Progenitor cell of endocrine pancreas (in vitro differentiated cells): ENCODE measurements at places on chromosomes 5 and 9. TPM values are rescaled to one million over a fixed set of nuclear protein-coding genes. Genes with fewer than 3 reads are reported as not detected.

DNA sequence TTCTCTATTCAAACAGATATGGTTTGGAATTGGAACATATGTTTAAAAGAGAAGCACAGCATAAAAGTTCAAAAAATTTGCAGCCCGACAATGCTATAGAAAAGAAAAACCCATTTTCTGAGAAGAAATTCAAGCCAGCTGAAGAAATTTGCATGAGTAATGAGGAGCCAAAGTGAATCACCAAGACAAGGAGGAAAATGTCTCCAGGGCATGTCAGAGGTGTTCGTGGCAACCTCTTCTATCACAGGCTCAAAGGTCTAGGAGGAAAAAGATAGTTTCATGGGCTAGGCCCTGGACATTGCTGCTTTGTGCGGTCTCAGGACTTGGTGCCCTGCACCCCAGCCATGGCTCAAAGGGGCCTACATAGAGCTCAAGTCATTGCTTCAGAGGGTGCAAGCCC lies 134.8 kb upstream of the ADAMTS16 start:
- no peak overlapping the region for H3K4me3 ChIP-seq
- no peaks in the 10 kb centered on the region for H3K4me1 ChIP-seq
- H3K36me3 ChIP-seq = no peaks in the 10 kb centered on the region
- no peaks in the 10 kb centered on the region for H3K27me3 ChIP-seq

Gene HAVCR2
- 0.17 and 0.62 TPM in 2 replicates for total RNA-seq

DNA sequence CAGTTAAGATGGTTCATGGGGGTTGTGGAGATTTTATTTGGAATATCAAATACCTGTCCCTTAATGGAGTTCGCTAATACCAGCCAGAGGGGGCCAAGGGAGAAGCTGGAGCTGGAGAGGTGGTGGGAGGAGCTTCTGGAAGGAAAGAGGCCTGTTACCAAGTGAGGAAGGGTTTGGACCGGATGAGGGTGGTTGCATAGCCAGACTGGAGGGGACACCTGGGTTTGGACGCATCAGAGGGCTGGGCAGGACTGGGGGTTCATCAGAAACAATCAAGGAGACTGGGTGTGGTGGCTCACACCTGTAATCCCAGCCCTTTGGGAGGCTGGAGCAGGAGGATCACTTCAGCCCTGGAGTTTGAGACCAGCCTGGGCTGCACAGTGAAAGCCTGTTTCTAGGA lies 111.8 kb upstream of the IER5L start:
- no peak for DNase-seq
- no peak overlapping the region for H3K4me3 ChIP-seq
- peaks cover 3% of the 10 kb centered on the region for H3K27me3 ChIP-seq
- H3K27ac ChIP-seq = peak overlapping the region; percentile 88
- peaks cover 2% of the 10 kb centered on the region for H3K36me3 ChIP-seq

Gene NEK6
- 23.9 and 24.4 TPM in 2 replicates for total RNA-seq

GRCh38 chr9:4155221-4156026 lies 144.4 kb downstream of the GLIS3 start:
- DNase-seq = no peak
- H3K27ac ChIP-seq = peak overlapping the region; percentile 10
- peaks cover 30% of the 10 kb centered on the region for H3K4me1 ChIP-seq

- H3K4me1 ChIP-seq = peaks cover 39% of the 10 kb centered on the region
- H3K27ac ChIP-seq = peak overlapping the region; percentile 37
- no peak for DNase-seq
- no peaks in the 10 kb centered on the region for H3K27me3 ChIP-seq
- H3K36me3 ChIP-seq = peaks cover 7% of the 10 kb centered on the region
These were observed 21.2 kb downstream of the MAST4 start for GRCh38 chr5:66617226-66617861.

DNA sequence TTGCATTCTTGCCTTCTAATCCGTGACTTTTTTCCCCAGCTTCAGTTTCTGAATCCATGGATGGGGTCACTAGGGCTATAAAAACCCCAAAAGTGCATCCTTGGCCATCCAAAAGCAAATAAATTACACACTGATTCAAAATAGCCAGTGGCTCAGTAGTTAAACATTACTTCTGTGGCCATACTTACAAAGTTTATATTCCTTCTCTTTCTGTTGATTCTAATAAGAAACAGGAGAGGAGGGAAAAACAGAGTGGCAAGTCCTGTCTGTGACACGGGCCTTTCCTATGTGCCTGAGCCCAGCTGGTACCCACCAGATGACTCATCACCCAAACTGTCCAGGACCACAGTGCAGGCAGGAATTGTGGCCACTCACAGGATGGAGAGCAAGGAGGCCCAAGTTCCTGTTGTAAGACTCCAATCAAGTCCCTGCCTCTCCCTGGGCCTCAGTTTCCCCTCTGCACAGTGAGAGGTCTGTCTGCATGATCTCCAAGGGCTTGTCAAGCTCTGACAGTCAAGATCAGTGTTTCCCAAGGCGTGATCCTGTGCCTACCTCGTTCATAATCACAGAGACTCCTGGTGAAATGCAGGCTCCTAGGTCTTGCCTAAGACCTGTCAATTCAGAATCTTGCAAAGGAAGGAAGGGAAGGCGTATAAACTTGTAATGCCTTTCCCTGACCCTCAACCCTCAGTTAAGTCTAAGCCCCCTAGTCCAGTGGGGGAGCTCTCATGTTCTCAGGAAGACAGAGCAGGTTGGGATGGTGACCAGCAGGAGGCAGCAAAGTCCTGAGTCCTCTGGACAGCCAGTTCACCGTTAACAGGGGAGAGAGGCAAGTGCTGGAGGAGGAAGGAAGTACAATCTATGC lies 29.5 kb downstream of the TNIP1 start:
- peak overlapping the region; percentile 31 for H3K27ac ChIP-seq
- H3K4me3 ChIP-seq = no peak overlapping the region
- H3K27me3 ChIP-seq = no peaks in the 10 kb centered on the region
- H3K36me3 ChIP-seq = peaks cover 13% of the 10 kb centered on the region
- peak; percentile 54 for DNase-seq

GRCh38 chr5:5532306-5533076 lies 110.0 kb downstream of the ICE1 start:
- no peak overlapping the region for H3K4me3 ChIP-seq
- no peak overlapping the region for H3K27ac ChIP-seq
- H3K36me3 ChIP-seq = no peaks in the 10 kb centered on the region
- no peaks in the 10 kb centered on the region for H3K4me1 ChIP-seq
- peaks cover 32% of the 10 kb centered on the region for H3K27me3 ChIP-seq

Gene DRD1
- total RNA-seq = not detected in 2 replicates

Gene PCDHGC5
- 1.2 and 1.3 TPM in 2 replicates for total RNA-seq

DNA sequence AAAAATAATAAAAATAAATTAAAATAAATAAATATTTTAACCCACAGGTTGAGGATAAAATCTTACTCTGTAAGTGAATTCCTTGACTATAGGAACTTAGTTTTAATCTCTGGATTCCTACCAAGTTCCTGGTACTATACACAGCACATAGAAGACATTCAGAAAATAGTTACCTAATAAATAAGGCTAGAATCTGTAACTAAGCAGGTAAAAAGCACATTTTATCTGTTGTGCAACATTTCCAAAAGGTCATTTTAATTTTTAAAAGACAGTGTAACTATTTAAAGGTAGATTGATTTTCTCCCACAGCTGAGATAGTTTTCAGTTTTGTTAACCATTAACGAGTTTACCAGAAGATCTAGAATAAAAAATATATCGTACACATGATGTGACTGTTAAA lies 47.8 kb downstream of the MLANA start:
- no peak overlapping the region for H3K27ac ChIP-seq
- no peak overlapping the region for H3K4me3 ChIP-seq
- H3K36me3 ChIP-seq = no peaks in the 10 kb centered on the region
- H3K4me1 ChIP-seq = peaks cover 4% of the 10 kb centered on the region
- no peak for DNase-seq

Gene ZNF608
- 134 and 148 TPM in 2 replicates for total RNA-seq

GRCh38 chr9:87601176-87601575 lies 103.5 kb downstream of the DAPK1 start:
- peak overlapping the region; percentile 72 for H3K27ac ChIP-seq
- H3K36me3 ChIP-seq = peaks cover 11% of the 10 kb centered on the region
- no peak overlapping the region for H3K4me3 ChIP-seq
- H3K27me3 ChIP-seq = no peaks in the 10 kb centered on the region
- H3K4me1 ChIP-seq = peaks cover 53% of the 10 kb centered on the region
- DNase-seq = no peak

Gene SLC25A2
- total RNA-seq = 1.1 and 1.2 TPM in 2 replicates

Gene TMEM167A
- total RNA-seq = 150 and 152 TPM in 2 replicates

Gene LRRC19
- not detected in 2 replicates for total RNA-seq

DNA sequence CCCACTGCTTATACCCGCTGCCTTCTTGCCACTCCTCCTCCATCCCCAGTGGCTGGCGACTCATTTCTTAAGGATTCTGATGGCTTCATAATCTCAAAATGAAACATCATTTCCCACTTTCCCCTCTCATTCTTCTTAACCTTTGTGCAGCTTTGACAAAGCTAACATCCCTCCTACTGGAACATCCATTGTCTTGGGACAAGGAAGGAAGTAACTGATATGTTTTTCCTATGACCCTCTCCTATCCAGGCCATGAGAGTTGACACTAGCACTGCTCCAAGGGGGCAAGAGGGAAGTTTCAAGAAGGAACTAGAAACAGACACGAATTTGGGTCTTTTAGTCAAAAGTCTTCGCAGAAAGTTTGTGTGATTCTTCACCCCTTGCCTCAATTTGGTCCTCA lies 71.7 kb upstream of the SNX2 start:
- no peaks in the 10 kb centered on the region for H3K27me3 ChIP-seq
- H3K4me1 ChIP-seq = no peaks in the 10 kb centered on the region
- no peak overlapping the region for H3K27ac ChIP-seq
- no peaks in the 10 kb centered on the region for H3K36me3 ChIP-seq
- no peak for DNase-seq

Gene KLF9
- total RNA-seq = 0.47 and 0.57 TPM in 2 replicates

DNA sequence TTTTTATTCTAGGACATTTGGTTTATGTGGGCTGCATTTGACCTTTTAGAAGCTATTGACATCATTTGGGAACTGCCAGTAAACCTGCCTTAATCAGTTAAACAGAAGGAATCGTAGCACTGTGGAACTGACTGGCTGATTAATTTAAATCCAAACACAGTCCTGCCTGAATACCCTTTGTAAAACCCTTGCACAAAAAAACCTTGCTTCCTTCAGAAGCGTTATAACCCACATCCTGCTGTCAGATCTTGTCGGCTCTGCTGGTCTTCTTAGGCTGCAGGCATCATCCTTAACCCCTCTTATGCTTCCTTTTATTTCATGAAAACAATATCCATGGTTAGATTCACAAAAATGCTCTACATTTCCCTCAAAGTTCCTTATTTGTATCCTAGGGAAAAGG lies 46.3 kb downstream of the PAM start:
- H3K27me3 ChIP-seq = no peaks in the 10 kb centered on the region
- peak overlapping the region; percentile 11 for H3K27ac ChIP-seq
- peaks cover 44% of the 10 kb centered on the region for H3K4me1 ChIP-seq
- H3K36me3 ChIP-seq = peaks cover 1% of the 10 kb centered on the region
- DNase-seq = no peak
- H3K4me3 ChIP-seq = no peak overlapping the region

- no peaks in the 10 kb centered on the region for H3K4me1 ChIP-seq
- no peak overlapping the region for H3K27ac ChIP-seq
- DNase-seq = no peak
- no peaks in the 10 kb centered on the region for H3K27me3 ChIP-seq
- H3K36me3 ChIP-seq = no peaks in the 10 kb centered on the region
These were observed 178.3 kb downstream of the MRPS30 start for GRCh38 chr5:44987026-44987425.

Gene SHISAL2B
- total RNA-seq = 0.51 TPM in 1 of 2 replicates, not detected in the other

DNA sequence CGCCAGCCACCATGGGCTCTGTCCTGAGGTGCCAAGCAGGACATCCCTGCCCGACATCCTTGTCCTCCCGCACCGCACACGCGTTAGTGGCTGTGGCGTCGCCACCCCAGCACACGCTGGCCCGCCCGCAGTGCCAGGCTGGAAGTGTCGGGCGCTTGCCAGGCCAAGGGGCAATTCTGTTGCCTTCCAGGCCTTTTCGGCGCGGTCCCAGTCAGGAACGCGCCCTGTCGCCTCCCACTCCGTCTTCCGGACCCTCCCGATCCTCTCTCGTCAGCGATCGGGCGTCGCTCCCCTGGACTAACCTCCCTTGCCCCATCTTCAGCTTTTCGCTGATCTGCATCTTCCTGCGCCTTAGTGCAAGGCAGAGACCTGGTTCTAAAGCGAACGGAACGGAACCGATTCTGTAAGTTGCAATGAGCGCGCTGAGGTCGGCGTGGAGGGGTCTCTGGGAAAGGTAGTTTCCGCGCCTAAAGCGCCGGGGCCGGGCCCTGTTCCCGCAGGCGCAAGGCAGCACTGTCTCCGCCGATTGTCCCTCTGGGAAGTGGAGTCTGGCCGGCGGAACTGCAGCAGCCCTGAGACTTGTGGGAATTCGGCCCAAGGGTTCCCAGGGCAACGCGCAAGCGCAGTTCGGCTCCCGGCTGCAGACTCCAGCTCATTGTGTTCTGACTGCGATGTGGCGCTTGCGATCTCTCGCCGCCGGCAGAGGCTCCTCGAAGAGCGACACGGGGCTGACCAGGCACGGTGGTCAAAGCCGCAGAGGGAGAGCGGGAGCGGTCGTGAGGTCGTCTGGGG lies at the start of gene ZNF454:
Gene ZNF454 (plus strand): TSS at position 630 of the 792 bp plus-strand sequence. CDS start 1,594 bp downstream, outside the sequence.
- DNase-seq = no peak
- H3K36me3 ChIP-seq = peaks cover 25% of the 10 kb centered on the region
- no peak within 1 kb of the TSS for H3K4me3 ChIP-seq
- no peaks in the 10 kb centered on the region for H3K4me1 ChIP-seq
- H3K27ac ChIP-seq = no peak within 1 kb of the TSS

DNA sequence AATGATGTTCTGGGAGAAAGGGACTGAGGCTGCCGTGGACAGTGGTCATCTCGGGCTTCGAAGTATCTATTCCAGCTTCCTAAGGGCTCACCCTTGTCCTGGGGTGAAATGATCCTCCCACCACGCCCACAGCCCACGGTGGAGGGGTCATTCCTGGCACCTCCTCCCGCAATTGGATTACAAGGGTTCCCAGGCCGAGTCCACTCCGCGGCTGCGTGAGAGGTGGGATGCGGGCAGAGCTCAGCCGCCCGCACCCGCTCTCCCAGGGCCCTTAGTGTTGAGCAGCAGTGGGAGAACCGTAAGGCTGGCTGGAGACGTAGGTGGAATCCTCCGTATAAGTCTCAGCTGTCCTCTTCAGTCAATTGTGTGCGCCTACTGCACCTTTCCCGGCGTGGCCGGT lies 273.3 kb upstream of the ADAMTS16 start:
- no peaks in the 10 kb centered on the region for H3K4me1 ChIP-seq
- peaks cover 18% of the 10 kb centered on the region for H3K27me3 ChIP-seq
- H3K27ac ChIP-seq = no peak overlapping the region
- no peak for DNase-seq

Gene PCDHGA9
- 1.5 and 1.8 TPM in 2 replicates for total RNA-seq

Gene HTR4
- total RNA-seq = not detected in 2 replicates

GRCh38 chr9:69107771-69108170 lies 66.3 kb upstream of the TJP2 start:
- peaks cover 1% of the 10 kb centered on the region for H3K36me3 ChIP-seq
- H3K27ac ChIP-seq = no peak overlapping the region
- no peaks in the 10 kb centered on the region for H3K27me3 ChIP-seq
- H3K4me1 ChIP-seq = peaks cover 12% of the 10 kb centered on the region
- no peak for DNase-seq

Gene TERT
- 3.5 and 4.3 TPM in 2 replicates for total RNA-seq

DNA sequence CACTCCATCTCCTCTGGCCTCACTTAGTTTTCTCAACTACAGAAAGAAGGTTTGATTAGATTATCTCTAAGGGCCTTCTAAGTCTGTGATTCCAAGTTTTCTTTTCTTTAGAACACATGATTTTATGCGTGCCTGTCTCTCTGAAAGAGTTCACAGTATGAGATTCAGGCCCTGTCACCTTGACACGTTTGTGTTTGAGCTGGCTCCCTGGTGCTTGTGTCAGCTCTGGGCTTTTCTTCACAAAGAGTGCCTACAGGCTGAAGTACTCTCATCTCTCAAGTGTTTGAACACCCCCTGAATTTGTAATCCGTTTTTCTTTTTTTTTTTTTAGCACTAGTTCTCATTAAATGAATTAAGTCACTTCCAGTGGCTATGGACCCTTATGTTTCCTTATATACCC lies 306.9 kb upstream of the C9orf72 start:
- no peak overlapping the region for H3K4me3 ChIP-seq
- DNase-seq = no peak
- no peak overlapping the region for H3K27ac ChIP-seq
- no peaks in the 10 kb centered on the region for H3K36me3 ChIP-seq
- H3K27me3 ChIP-seq = no peaks in the 10 kb centered on the region
